T-helper 17 cell (primary cell): ENCODE measurements at places on chromosomes 2 and 18.

- DNase-seq: no peak
Measured at GRCh38 chr2:173715441-173715840, 249.7 kb downstream of the SP3 start.

DNA sequence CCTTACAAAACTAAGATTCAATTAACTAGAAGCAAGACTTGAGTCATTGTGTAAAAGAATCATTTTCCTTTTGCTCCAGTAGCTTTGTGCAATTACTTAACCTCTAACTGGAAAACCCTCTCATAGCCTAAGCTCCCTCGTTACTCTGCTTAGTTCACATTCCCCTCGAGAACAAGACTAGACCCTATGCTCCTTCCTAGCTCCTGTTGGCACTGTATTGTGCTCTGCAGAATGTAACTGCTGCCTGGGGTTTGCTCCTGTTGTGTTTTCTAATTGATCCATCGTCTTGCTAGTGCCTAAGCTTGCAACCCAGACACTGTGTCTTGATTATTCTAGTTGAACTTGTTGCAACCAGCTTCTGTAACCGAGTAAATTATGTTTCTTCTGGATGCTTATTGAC is 347.0 kb downstream of the ZNF804A start:
- DNase-seq: no peak

DNA sequence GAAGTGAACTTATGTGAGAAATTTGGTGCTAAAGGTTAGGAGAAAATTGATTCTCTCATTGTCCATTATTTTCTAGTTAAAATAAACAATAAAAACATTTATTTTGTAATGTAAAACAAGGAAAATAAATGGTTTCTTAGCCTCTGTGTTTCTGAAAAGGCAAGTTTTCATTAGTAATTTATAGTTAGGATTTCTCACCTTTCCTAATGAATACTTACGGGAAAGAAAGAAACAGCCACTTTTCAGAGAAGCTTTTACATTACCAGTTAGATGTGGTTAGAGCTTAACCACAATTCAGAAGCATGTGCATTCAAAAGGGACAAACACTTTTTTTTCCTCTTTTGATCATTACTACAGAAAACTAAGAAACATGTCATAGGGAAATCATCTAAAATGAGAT is 18.8 kb downstream of the NEMP2 start:
- DNase-seq: no peak

- no peak for DNase-seq
Measured at GRCh38 chr2:65710779-65711295, 278.4 kb upstream of the SPRED2 start.

GRCh38 chr2:19982268-19982667 is 7.6 kb downstream of the WDR35 start:
- no peak for DNase-seq

DNA sequence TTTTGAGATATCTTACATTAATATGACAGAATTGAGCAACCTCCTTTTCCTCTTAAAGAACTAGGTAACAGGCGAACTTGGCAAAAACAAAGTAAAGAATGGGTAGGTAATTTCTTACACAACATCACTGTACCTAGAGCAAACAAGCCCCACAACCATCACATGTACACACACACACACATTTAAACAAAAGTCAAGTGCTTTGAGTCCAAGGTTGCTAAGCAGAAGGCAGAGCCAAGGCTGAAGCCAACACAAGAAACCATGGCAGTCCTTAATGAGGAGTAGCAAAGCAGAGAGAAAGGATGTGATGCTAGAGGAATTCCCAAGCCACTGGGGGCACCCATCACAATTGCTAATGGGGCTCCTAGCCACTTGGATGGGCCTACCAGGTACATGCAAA is 164.1 kb downstream of the PAX3 start:
- no peak for DNase-seq

DNA sequence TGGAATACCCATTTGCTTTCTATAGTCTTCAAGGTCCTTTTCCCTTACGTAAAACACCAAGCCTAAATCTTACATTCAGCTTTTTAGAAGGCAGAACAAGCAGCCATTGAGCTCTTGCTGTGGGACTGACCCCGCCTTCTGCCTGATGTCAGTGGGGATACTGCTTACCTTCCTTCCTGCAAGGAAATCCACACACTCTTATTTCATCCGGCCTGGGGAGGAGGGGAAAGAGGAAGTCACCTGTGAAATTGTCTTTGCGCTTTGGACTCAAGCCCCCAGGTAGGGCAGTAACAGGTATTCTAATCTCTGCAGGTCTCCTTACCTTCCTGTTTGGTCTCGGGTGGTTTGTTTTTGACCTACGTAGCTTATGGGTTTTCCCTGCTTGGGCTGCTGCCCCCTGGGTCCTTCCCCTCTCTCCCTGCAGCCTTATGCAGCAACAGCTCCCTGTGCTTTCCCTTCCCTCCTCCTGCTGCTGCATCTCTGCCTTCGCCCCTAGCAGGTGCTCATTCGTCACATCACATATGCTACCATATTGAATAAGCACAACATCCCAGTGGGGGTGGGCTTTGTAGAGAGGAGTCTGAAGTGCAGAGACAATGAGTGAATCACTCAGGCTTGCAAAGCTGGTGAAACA is 402.5 kb upstream of the TRIB2 start:
- DNase-seq: no peak

DNA sequence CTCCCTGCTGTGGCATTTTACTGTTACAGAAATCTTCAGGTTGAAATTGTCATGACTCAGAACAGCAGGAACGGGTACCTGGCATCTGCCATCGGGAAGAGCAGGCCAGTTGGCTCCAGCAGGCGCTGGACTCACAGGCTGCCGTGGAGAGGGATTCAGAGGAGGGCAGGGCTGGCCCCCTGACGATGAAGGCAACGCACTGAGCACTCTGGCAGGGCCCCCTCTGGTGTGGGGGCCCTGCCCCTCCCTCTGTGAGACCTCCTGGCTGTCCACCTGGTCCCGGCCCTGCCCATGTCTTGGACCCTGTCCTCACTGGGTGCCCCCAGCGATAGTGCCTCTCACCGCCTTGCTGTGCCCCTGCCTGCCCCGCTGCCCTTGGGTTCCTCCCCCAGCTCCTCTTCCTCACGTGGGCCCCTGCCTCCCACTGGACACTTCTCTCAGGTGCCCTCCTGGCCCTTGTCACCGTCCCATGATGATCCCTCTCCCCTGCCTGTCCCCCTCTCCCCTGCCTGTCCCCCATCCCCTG is 23.3 kb upstream of the ALLC start:
- DNase-seq: no peak

DNA sequence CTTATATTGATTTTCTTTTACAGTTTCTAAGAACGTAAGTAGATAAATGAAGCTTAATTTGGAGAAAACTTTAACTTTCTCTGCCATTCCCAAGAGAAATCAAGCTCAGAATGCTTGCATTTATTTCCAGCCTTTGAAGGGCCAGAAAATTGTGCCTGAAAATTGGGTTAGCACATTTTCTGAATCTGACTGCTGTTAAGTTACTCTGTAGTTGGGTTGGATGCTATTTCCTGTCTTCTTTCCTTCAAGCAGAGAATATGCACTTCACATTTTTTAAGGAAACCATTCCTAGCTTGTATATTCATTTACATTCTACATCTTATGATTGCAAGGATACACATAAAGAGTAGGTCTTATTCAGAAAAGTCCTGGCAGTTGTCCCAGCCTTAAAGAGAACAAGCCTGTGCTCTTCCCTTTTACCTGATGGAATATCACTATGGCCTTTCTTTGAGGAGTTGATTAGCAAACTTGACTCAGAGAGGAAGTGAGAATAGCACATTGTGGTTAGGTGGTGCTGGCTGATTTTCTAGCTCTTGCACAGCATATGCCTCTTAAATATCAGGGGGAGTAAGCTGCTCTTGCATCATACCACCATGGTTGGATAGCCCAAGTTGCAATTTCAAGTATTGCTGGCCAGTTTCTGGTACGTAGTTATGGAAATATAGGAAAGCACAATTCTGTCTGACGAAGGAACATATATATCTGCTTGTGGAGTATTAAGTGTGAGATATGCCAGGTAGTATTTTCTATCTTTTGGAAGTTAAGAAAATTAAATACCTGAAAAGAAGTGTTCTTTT is 133.7 kb downstream of the COMMD1 start:
- DNase-seq: no peak

DNA sequence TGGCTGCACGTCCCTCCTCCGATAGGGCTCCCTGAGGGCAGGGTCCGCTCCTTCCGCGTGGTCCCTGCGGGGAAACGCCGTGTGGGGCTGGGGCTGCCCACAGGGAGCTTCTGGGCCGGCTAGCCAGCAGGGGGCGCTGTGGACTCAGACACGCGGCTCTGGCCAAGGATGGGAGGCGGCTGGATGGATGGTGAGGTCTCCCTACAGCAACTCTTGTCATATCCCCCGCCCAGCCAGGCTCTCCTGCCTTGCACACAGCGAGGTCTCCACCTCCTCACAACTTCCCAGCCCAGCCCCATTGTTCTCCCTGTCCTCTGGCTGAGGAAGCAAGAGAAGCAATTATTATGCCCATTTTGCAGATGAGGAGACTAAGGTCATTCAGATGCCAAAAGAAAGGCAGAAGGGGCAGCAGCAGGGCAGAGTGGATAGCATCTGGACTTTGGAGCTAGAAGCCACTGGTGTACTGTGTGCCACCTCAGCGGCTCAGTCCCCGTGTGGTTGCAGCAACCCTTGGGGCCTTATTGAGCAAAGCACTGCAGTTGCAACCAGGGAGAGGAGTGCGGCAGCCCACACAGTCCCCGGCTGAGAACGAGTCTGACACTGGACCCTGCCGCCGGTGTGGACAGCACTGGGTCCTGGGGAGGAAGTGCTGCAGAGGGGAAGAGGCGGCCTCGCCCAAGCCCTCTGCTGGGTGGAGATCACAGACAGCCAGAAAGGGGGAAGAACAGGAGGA is 99.0 kb downstream of the ZFP36L2 start:
- peak; percentile 76 for DNase-seq

DNA sequence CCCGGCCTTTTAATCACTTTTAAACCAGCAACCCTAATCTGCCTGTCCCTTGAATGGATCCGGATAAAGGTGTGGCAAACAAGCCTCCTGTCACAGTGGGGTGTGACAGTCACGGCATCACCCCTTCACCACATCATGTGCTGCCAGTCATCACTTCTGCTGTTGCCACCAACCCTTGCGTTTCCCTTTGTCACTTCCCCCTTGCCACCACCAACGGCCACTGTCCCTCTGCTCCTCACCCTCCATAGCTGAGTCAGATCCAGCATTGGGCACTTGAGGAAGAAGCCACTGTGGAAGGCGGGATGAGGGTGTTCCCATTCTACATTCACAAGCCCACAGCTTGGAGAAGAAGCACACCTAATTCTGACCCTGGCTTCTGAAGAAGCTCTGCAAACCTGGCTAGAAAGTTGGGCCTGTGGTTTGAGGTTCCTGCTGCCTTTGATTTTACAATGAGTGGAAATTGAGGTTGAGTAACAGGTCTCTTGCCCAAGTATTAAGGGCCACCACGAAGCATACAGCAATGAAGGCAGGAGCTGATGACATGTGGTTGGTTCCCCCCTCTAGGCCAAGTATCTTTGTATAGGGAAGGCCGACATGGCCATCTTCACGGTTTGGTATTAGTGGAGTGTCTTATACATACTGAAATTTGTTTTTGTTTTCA is 22.9 kb upstream of the DARS1 start:
- DNase-seq: peak; percentile 25

DNA sequence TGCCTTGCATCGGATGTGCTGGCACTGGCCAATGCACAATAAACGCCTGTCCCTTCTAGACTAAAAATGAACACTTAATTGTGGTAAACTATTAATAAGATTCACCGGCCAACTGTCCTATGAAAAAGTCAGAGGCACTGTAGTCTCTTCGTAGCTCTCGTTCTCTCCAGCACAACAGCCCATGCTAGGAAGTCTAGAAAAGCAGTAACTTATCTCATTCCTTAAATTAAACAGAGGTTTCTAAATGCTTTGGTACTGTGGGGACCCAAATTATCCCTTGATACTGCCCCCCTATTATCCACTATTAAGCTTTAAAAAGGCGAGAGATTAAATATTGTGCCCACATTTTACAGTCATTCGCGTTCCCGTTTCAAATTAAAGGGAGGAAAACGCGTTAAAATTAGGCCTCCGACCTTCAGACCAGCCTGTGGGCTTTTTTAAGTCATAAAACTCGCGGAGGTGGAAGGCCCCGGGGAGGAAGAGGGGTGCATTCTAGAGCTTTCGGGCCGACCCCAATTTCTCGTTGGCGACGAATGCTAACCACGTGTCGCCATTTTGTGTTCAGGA is 1.5 kb upstream of the PCBP1 start:
- no peak for DNase-seq

- DNase-seq: no peak
Measured at GRCh38 chr18:51070545-51070944, 40.5 kb downstream of the SMAD4 start.

DNA sequence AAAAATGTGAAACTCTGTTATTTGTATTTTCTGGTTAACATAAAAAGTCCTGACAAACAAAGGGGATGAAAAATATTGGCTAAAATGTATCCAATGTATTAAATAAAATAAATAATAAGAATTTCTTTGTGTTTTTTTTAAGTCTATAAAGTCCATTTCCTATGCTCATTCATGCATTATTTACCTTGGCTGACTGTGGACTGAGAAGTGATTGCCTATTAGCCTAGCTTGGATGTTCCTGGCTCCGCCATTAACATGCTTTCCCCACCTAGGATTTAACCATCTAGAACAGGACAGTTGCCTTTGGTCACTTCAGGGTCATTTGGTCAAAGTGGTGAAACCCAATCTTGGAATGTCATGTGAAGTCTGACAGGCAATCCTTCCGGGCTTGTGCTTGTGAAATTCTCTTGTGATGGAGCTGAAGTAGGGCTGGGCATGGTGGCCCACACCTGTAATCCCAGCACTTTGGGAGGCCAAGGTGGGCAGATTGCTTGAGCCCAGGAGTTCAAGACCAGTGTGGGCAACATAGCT is 60.4 kb upstream of the TANC1 start:
- DNase-seq: no peak

- DNase-seq: no peak
Measured at GRCh38 chr2:167335541-167335992, 447.3 kb downstream of the XIRP2 start.
